ENCODE measurements at places on chromosomes 1 and 21.

DNA sequence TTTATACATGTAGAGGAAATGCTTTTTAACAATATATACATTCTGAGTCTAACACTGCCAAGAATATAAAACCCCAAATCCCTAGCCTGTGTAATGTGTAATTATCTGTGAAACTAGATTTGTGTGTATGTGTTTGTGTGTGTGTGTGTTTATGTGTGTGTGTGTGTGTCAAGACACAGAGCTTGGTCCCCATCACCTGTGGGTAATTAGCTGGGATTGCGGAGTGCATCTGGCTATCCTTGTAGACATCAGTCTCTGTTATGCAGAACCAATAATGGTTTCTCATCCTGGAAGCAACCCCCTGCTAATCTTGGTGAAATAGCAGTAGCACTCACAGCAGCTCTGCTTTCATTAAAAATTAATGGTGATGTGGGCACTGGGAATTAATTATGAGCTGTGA is 26.3 kb upstream of the ST6GALNAC3 start:
- DNase-seq = no peak

DNA sequence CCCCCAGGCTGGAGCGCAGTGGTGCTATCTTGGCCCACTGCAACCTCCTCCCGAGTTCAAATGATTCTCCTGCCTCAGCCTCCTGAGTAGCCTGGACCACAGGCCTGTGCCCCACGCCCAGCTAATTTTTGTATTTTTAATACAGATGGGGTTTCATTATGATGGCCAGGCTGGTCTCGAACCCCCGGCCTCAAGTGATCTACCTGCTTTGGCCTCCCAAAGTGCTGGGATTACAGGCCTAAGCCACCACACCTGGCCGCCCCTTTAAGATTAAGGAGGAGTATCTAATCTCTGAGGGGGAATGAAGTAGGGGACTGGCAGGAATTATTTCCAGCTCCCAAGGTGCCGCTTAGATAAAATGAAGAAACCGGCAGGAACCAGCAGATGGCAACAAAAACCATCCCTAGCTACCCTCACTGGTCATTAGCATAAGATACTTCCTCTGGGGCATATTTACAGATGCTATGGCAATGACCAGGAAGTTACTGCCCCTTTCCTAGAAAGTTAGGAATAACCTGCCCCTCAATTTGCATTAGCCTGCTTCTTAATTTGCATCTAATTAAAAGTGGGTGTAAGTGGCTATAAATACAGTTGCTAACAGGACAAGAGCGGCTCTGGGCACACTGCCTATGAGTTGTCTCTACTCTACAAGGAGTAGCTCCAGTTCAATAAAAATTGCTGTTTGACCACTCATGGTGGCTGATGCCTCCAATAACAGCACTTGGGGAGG is 7.1 kb upstream of the NSUN4 start:
- DNase-seq = no peak

DNA sequence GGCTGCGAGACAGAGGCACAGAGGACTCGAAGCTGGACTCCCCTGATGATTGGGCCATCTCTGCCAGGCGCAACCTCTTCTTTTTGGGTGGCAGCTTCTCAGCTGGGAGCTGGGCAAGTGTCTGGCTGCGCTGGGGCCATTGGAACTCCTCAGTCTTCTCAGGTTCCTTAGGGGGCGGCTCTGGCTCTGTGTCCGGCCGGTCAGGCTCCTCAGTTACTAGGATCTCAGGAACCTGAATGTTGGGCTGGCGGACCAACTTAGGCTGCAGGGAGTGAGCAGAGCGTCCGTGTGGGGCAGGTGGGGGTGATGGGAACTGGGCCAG is 97.5 kb upstream of the EDN2 start:
- DNase-seq = no peak

DNA sequence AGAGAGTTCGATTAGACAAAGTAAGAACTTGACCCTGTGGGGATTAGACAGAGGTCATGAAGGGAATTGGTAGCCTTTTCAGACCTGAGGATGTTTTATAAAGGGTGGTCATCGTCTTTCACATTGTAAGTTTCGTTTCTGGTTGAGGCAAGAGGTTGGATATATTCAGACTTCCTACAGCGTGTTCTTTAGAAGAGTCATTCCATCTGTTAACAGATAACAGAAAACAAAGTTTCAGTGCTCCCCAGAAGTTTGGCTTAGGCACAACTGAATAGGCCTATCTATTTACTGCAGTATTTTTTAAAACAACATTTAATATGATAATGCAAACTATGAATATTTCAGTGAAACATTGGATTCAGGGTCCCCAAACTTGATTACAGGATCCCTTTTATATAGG is 17.1 kb upstream of the IVNS1ABP start:
- no peak for DNase-seq

- no peak for DNase-seq
Measured at GRCh38 chr1:201320168-201320788, 37.0 kb downstream of the PKP1 start.

Data from transverse colon (tissue), 4 donors.